ENCODE measurements at places on chromosomes 1 and 21. TPM values are rescaled to one million over a fixed set of nuclear protein-coding genes. Genes with fewer than 3 reads are reported as not detected.

Gene CATSPERE
- 0.83 TPM for total RNA-seq

Gene BCAN
- total RNA-seq, result not detected

Gene C1orf87
- total RNA-seq, result not detected

Gene TNFSF4
- 2.0 TPM for total RNA-seq

Gene KRTAP19-3
- total RNA-seq, result not detected

Gene F11R
- 4.1 TPM for total RNA-seq

Gene TRAF3IP3
- not detected for total RNA-seq

Gene ASPM
- total RNA-seq, result 2.9 TPM

Gene PYHIN1
- not detected for total RNA-seq

Gene SPRR3
- not detected for total RNA-seq

Gene HSPG2
- total RNA-seq, result 429 TPM

Gene SEC16B
- total RNA-seq, result 5.1 TPM

Gene OR2T35
- not detected for total RNA-seq

All from cardiac ventricle fibroblast (primary cell).